Astrocyte of the spinal cord (primary cell): ENCODE measurements at places on chromosomes 2 and 18.
A peak's percentile ranks its signal among the peaks of the same experiment; 100 is the strongest.

GRCh38 chr18:61941948-61942471 is 49.2 kb upstream of the RNF152 start:
- DNase-seq = no peak

GRCh38 chr2:207288628-207289027 is 122.9 kb upstream of the KLF7 start:
- no peak for DNase-seq

GRCh38 chr2:148965623-148966437 is 72.7 kb upstream of the LYPD6B start:
- no peak for DNase-seq

GRCh38 chr2:180944372-180944771 is 36.0 kb upstream of the UBE2E3 start:
- no peak for DNase-seq

- DNase-seq = no peak
Measured at GRCh38 chr2:101986804-101987740, 4.7 kb upstream of the IL1R2 start.

DNA sequence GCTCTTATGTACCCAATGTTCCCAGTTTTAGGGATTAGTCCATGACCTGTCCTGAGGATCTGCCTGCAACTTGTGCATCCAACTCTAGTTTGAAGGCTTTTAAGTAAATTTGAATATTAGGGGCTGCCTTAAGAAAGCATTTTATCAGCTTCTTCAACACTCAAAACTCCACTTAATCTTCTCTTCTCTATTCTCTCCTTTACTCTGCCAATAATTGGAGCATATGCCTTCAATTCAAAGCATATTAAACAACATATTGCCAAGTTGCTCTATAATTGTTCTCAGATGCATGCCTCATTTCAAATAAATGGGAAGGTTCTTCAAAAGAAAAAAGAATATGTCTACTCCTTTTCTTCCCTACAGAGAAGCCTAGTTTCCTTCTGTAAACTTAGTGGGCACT is 84.8 kb upstream of the NCKAP5 start:
- DNase-seq = no peak

GRCh38 chr2:224331698-224332097 is 70.2 kb downstream of the FAM124B start:
- no peak for DNase-seq

DNA sequence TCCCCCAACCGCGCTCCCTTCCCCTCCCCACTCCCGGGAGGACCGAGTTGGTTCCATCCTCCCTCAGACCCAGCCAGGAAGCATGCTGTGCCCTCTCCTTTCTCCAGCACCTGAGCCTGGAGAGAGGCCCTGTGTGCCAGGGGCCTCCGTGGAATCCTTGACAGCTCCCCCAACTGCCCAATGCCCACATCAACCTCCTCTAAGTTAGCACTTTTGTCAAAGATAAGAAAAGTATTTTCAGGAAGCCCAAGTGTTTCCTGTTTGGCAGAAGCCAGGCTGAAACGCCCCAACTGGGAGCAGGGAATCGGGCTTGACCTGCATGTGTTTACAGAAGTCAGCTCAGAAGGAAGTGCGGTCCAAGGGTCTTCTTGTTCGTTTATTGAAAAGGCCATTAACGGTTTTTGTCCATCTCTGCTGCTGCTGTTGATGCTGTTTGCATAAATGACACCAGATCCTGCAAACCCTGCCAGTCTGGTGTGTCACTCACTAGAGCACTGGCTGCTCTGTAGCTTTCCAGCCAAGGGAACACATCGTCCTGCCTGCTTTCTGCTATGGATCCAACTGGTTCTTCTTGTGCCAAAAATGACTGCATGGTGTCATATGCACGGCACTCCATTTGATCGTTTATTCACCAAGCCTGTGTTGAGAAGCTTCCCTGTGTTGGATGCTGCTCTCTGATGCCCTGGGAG is 35.4 kb upstream of the COL6A3 start:
- DNase-seq = no peak

GRCh38 chr2:227370092-227370491 is 9.0 kb downstream of the TM4SF20 start:
- no peak for DNase-seq

DNA sequence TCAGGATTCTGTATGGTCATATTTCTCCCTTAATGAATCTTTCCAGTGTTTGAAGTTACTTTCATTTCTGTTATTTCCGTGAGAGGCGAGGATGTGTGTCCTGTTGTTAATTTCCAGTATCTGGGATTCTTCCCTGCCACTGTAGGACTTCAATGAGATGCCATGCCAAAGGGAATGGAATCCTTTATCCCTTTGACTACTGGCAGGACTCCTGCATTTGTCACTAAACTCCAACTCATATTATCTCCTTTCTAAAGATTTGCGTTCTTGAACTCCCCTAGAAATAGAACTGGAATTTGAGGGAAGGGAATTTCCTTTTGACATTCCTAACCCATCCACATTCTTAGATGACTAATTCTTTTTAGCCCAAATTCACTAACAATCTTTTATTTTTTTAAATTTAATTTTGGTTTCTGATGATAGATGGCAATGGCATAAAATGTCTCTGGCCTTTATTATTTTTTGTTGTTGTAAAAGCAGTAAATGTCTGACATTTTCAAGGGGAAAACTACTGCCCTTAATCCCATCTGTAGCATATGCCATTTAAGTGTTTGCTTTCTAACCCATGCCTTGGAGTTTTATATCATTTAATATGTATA is 87.8 kb upstream of the EML6 start:
- DNase-seq = peak; percentile 15

- DNase-seq = no peak
Measured at GRCh38 chr2:164560902-164561301, 60.4 kb downstream of the GRB14 start.

- DNase-seq = no peak
Measured at GRCh38 chr2:64283641-64284361, 139.6 kb upstream of the PELI1 start.

DNA sequence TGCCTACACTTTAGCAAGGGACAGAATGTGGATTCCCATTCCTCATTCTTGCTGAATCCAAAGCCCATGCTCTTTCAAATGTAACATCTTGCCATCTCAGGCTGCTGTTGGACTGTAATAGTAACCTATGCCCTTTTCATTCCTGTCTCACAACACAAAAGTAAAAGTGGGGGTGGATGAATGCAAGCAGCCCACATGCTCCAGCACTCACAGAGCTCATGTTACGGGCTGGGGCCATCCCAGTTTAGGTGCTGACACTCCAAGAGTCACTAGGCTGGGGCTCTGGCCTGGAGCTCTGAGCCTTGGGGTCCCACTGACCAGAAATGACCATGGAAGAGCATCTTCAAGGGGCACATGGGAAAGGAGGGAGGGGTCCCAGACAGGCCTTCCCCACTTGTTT is 47.6 kb downstream of the CCBE1 start:
- no peak for DNase-seq

DNA sequence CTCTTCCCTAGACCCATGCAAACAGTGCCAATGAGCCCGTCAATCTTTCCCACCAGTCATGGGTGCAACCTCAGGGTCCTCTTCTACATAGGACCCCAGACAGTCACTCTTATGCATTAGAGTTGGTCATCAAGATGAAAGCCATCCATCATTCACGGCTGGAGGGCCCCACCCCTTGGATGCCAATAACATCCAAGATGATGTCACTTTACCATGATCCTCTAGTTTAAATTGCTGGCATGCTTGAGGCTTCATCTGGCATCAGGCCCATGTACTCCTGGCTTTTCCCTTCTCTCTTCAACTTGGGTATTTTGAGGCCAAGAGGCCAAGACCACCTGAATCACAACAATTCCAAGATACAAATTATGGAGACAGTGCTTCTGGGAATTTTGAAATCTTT is 91.1 kb upstream of the MAPK4 start:
- DNase-seq = no peak

DNA sequence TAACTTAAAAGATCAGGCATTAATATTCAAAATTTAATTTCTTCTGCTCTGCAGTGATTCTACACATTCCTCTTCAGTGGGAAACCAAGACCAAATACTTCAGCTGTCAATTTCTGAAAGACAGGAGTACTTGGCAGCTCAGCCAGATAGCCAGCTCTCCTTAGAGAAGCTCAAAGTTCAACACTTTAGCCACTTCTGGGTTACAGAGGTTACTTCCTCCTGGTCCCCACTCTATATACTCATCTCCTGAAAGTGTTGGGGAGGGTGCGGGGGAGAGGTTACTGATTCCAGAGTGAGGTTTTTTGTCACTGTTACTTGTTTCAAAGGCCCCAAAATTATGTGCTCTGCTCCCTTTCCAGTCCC is 4.1 kb downstream of the CYTIP start:
- no peak for DNase-seq

- DNase-seq = peak; percentile 30
Measured at GRCh38 chr2:11930211-11930761, 183.9 kb downstream of the LPIN1 start.

GRCh38 chr18:31776093-31776492 is 15.4 kb upstream of the SLC25A52 start:
- DNase-seq = no peak

- DNase-seq = no peak
Measured at GRCh38 chr2:54047091-54047490, 68.3 kb upstream of the ACYP2 start.

DNA sequence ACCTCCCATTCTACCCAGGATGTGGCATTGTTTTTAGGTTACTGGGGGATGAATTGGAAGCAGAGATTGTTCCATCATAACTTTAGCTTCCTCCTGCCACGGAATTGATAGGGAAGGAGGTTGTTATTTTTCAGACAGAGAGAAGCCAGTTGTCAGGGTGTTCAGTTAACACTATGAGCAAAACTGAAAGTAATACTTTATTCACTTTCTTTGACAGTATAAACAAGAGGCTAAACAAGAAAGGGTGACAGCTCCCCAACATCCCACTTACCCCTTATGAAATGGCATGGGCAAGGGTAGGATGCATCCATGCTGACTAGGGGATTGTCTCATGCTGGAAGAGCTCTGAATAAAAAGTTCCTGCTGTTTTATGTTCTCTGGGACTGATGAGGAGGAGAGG is 36.4 kb upstream of the GAREM1 start:
- DNase-seq = no peak

- DNase-seq = no peak
Measured at GRCh38 chr18:24443870-24444269, 16.6 kb upstream of the HRH4 start.

- no peak for DNase-seq
Measured at GRCh38 chr2:49162151-49162550, 7.8 kb upstream of the FSHR start.

DNA sequence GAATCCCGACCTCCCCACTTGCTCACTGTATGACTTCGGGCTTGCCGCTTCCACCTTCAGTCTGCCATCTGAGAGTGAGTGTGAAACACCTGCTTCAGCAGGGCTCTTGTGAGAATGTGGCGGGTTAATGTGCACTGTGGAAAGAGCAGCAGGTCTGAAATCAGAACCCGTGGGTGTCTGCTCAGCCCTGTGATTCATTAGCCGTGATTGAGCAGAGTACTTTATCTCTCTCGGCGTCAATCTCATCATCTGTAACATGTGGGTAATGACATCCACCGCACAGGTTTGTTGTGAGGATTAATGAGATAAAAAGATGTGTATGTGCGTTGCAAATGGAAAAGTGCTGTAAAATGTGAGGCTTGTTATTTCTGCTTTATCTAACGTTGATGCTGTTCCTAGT is 128.6 kb downstream of the LRATD1 start:
- no peak for DNase-seq

- no peak for DNase-seq
Measured at GRCh38 chr2:234853729-234854128, 98.1 kb upstream of the SH3BP4 start.

DNA sequence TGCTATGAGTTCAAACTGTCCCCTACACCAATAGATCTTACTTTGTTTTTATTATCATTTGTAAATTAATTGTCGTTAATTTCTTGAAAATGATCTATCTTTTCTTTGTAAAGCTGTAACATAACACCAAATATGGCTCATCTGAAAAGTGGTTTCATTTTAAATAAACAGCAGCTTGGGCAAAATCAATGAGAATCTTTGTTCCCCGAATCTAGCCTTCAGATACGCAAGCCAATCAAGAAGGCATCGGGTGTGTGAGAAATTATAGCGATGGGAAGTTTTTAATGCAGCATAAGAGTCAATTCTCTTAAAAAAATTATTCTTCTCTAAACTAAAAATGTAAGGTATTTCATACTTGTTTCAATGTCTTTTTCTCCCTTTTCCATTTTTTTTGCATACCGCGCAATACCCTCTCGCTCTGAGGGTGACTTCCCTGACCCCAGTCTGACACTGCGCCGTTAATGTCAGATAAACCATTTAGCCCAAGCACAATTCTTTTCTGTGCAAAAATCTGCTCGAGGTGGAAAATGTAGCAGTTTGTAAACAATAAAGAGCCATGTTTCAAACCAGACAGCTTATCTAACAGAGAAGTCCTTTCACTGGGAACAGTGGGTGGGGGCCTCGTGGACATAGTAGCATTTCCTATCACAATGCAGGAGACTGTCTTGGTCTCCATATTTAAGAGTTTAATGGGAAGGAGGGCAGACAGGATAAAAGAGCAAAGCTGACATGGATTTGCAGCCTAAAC is 129.4 kb downstream of the TCF4 start:
- no peak for DNase-seq

GRCh38 chr18:63253428-63254372 is 65.9 kb downstream of the BCL2 start:
- peak; percentile 53 for DNase-seq

- no peak for DNase-seq
Measured at GRCh38 chr2:168192839-168193616, 54.4 kb downstream of the STK39 start.

DNA sequence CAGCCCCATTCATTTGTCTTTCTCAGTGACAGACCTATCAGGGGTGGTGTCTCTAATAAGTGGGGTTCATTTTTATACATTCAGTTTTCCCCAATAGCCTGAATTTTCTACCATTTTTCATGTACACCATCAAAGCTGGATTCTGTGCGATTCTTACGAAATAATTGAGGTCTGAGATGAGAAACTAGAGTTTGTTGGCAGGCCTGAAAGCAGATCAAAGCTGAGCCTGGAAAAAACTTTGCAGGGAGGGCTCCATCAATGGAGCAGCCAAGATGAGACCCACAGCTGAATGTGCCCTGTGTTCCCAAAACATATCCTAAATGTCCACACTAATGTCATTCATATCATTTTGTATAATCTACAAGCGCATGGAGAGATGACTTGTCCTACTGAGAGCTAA is 4.5 kb upstream of the TMEM200C start:
- no peak for DNase-seq

DNA sequence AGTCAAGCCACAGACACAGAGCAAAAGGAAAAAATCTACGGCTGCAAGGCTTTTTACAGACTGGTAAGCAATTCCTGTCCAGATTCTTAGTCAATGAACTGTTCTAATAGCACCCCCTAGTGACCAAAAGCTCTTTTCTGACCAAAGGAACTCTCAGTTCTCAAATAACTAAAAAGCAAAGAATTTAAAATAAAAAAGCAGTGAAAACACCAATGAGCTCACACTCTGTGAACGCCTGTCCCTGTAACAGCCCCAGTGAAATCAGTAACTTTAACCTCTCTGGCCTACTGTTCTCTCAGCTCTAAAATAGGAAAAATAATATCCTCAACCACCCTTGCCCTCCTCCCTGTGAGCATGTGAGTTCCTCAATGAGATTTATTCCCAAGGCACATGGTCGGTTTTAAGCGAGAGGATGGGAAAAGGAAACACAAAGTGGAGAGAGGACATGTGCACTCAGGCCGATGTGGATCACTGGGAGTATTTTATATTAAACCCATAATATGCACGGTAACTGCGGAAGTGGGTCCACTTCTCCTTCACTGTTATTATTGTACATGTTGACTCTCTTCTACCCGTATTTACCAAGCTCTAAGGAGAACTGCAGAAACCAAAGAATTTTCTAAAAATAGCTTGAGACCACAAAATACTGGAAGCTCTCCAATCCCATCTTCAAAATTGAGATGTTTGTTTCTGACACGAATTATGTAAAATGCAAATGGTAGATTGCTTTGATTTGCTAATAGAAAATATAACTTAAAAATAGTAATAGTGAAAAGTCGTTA is 128.5 kb downstream of the STK39 start:
- DNase-seq = peak; percentile 86
